ENCODE measurements at places on chromosomes 2 and 18.

DNA sequence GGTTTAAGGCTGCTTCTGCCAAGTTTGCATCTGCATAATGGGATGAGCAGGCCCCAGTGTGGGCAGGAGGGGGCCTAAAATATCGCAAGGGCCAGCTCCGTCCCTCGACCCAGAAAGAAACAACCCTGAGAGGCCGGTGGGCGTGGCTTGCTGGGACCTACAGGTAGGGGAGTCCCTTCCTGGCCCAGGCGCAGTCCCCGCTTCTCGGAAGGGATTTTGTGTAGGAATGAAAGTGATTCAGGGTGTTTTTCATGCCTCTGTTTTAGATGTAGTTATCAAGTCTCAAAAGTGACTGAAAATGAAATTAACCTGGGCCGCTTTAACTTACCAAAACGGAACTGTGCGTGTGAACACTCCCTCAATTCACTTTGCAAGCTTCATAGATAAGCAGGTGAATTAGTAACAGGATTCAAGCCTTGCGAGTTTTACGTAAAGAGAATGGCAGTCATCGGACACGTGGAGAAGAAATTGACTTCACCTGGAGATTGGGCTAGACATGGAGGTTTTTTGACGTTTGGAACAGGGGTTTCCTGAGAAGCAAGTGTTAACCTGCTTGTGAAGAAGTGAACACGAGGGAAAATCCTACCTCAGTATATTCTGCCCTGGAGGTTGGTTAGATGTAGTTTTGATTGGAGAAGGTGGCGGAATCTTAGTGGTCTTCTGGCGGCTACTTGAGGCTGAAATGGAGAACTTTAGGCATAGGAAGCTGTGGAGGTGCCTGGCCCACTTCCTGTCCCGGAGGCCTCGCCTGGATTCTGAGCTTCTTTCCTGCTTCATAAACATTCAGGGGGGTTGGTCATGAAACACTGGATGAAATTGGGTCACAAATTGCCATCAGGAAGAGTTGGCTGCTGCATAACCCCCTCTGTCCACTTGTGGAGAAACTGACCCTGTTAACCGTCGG, 1.7 kb downstream of the NCK2 start:
- DNase-seq: no peak

GRCh38 chr2:197675711-197676188, 363 bp upstream of the RFTN2 start:
- no peak for DNase-seq

GRCh38 chr18:40249390-40250080, 1705.5 kb upstream of the PIK3C3 start:
- DNase-seq: no peak

- DNase-seq: no peak
These were observed 698.3 kb upstream of the HS6ST1 start for GRCh38 chr2:129016972-129017371.

- no peak for DNase-seq
These were observed 460.7 kb upstream of the FANCL start for GRCh38 chr2:58701688-58702301.

DNA sequence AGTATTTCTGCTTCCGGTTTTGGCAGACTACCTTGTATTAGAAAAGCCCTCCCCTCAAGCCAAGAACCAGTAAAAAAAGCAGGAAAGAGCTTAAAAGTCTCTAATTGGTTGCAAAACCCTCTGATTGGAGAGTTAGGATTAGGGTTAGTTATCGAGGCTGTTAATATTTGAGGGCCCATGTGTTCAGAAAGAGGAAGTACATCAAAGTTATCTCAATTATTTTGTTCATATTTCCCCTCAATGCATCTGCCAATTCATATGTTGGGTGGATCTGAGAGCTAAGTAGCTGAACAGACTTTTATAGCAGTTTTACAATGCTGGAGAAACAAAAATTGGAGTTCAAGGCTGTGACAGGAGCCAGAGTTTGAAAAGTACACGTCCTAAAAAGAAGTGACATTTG, 43.1 kb upstream of the KLHL14 start:
- no peak for DNase-seq

GRCh38 chr18:55128437-55128836, 169.2 kb upstream of the CCDC68 start:
- no peak for DNase-seq

- no peak for DNase-seq
These were observed 178.5 kb upstream of the SESTD1 start for GRCh38 chr2:179443180-179443579.

DNA sequence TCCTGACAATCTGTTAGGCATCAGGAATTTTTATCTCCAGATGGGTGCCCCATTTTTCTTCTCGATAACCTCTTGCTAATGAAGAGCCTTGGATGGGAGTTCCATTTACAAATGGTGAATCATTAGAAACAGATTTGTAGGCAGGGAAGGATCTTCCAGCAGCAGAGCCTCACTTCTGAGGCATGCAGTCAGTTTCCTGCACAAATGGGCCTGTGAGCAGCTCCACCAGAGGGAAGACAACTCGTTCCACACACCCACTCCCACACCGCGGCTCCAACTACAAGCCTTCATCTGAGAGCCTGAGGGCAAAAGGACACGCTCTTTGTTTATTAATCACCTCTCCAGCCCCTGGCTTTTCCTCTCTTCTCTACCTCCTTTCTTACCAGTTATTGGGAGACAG, 108.5 kb downstream of the CTAGE1 start:
- no peak for DNase-seq

GRCh38 chr2:171924170-171924942, 2.1 kb downstream of the HAT1 start:
- no peak for DNase-seq

GRCh38 chr18:58862851-58863538, 1.7 kb upstream of the ZNF532 start:
- DNase-seq: peak; percentile 61

GRCh38 chr2:109476641-109477441, 136.9 kb downstream of the SEPTIN10 start:
- no peak for DNase-seq

DNA sequence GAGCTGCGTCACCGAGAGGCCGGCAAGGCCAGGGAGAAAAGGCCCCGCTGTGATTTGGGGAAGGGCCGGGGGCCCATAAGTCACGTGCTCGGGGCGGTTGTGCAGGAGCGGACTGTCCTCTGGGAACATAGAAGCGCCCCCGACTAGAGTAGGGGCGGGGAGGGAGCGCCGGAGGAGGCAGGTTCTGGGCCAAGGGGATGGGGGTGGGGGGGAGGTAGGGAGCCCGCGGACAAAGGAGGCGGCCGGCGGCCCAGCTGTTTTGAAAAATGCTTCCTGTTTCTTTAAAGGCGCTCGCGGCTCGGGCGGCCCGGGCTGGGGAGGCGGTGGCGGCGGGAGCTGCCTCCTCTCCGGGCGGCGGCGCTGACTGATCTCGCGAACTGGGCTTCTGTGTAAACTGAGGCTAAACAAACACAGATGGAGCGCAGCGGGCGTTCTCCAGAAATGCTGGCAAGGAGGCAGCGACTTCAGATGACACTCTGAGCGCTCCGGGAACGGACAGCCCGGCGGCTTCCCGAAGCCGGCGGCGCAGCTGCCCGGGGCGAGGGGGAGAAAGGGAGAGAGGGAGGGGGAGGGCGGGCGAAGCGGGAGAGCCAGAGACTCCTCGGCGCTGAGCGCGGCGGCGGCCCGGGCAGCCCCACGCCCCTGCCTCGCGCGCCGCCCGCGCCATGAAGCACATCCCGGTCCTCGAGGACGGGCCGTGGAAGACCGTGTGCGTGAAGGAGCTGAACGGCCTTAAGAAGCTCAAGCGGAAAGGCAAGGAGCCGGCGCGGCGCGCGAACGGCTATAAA, at the start of gene ATOH8:
Gene ATOH8 (plus strand): TSS at position 467 of the 788 bp plus-strand sequence. CDS start 199 bp downstream, at position 666.
- DNase-seq: peak; percentile 33

- DNase-seq: no peak
These were observed 109.4 kb downstream of the GATA6 start for GRCh38 chr18:22278798-22279197.

GRCh38 chr2:112940859-112941625, 30.1 kb downstream of the IL37 start:
- DNase-seq: no peak

GRCh38 chr2:42314892-42315468, 46.0 kb downstream of the COX7A2L start:
- no peak for DNase-seq

DNA sequence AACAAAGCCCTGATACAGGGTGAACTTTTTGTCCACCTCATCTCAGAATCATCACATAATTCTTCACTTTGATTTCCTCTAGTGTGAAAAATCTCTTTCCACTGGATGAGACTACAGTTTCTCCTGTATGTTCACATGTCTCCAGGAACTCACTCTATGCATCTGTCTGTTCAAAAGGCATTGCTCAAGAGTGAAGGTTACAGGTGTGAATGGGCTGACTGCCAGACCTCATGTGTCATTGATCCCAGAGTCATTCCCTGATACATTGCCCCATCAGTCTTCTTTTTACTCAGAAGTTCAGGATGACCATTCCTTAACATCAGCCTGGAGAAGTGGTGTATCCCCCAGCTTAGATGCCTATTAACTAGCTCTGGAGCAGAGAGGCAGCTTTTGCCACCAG, 4.4 kb upstream of the DSC3 start:
- no peak for DNase-seq

DNA sequence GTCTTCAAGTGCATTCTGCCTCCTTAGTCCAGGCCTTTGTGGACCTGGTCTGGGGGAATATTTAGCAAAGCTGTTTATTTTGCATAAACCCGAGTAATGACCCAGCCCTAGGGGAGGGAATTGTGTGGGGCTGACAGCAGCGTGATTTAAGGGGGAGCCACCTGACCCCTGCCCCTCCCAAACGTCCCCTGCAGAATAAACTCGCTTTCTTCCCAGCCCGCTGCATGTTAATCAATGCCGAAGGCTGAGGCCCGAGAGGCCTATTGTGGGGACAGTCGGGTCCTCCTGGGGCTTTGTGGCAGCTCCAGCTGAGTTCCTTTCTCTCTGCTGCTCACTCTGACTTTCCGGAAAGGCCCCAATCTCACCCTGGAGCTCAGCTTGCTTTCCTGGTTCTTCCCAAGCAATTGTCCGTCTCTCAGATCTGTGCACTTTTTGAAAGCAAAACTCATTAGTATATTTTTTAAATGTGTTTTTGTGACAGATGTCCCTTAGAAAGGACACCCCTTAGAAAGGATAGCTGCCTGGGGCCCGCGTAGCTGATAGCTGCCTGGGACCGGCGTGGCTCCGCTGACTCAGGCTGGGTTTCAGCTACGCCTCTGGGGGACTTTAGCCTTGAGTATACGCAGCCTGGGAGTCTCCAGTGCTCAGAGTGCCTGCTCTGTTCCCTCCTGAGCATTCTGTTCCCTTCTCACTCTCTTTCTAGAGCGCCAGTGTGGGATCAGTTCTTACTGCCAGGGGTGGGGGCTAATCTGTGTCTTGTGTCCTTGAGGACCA, 158.3 kb downstream of the GLI2 start:
- DNase-seq: no peak

- DNase-seq: peak; percentile 73
These were observed at the start of gene TMEM17 for GRCh38 chr2:62505750-62506420. Gene TMEM17, minus strand, starts transcription at chr2:62506195. Its CDS starts 66 bp downstream, at chr2:62506129.

GRCh38 chr2:240297256-240298116, 138.0 kb upstream of the GPC1 start:
- DNase-seq: no peak

GRCh38 chr2:225434014-225434413, 34.5 kb downstream of the NYAP2 start:
- DNase-seq: no peak

- DNase-seq: no peak
These were observed 73.8 kb downstream of the MAP3K20 start for GRCh38 chr2:173149491-173149890.

DNA sequence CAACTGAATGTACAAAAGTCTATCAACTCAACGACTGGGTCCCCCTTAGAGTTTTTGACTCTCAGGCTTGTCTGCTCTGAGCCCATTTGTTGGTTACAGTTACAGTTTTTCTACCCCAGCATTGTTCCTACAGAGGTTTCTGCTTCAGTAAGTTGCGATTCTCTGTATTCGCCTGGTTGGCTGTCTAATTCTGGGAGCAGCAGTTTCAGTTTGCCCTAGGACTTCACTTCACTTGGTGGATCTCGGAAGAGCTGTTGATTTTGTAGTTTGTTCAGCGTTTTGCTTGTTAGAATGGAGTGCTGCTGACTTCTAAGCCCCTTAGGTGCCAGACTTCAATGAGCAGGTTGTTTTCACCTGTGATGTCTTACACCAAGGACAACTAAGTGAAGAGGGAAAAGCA, 296.5 kb upstream of the EPAS1 start:
- no peak for DNase-seq

- no peak for DNase-seq
These were observed 30.1 kb downstream of the MBP start for GRCh38 chr18:77102259-77103040.

DNA sequence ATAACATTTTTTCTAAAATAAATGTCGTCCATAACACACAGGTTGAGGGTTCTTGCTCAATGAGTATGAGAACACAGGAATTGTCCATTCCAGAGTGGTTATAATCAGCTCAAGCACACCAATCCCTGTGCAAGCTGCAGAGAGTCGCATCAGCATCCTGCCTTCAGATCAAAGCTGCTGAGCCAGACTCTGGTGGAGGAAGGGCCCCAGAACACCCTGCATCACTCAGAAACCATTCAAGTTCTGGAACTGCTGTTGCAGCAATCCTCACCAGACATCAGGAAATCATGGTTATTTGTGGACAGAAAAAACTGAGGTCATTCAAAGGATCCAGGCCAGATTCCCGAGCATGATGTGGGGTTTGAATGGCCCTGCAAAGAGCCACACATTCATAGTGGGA, 44.5 kb downstream of the DNER start:
- no peak for DNase-seq

DNA sequence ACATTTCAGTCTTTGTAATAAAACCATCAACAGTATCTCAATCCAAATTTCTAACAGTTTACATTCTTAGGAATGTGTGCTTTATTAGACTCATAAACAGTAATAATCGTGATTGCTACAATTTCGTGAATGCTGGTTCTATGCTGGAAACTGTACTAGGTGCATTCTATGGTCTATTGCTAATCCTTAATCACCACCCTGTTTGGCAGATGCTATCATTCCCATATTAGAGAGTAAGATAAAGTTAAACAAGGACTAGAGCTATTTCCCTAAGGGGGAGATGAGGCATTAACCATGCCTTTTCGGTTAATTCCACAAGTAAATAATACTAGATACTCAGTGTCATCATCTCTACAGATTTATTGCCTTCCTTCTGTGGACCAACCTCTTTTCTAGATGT, 244.0 kb downstream of the PAX3 start:
- DNase-seq: no peak

DNA sequence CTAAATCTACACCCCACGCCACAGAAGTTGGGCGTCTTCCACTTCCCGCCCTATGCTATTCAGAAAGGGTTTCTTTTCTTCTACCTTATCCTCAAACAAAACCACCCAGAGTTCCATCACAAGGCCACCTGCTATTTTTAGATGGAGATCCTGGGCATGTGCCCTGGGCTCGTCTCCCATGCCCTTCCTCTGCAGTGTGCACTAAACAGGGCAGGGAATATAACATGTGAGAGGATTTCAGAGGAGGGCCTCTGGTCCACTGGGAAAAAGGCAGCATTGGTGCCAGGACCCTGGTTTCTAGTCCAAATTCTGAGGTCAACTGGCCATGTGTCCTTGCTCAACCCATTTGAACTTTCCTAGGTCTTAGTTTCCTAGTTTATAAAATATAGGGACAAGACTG, 320.0 kb downstream of the NCKAP5 start:
- no peak for DNase-seq

- no peak for DNase-seq
These were observed 37.6 kb downstream of the SMAD7 start for GRCh38 chr18:48913201-48913600.

All from DMS79 (cell line).